CD4-positive, alpha-beta T cell treated with Interleukin-21 for 1 hour (primary cell): ENCODE measurements at places on chromosomes 1 and 21.
A peak's percentile ranks its signal among the peaks of the same experiment; 100 is the strongest.

GRCh38 chr1:36938819-36939218 lies 95.5 kb downstream of the GRIK3 start:
- no peak for DNase-seq

GRCh38 chr1:169680377-169681019 lies 30.9 kb downstream of the SELL start:
- peak; percentile 35 for DNase-seq

DNA sequence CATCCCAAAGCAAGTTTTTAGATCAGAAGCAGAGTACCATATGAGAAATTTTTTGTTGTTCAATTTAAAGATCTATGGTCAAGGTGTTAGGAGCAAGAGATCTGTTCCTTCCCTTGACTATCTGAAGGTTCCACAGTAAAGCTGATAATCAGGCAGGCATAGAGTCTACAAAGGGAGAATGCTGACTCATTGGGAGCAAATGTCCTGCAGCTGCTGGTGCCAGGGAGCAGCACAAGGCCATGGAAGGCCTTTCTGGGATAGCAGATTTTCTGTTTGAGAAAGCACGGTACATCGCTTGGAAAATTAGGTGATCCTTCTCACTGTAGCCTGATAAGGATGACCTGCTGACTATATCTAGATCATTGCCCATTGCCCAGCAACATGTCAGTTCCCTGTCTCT lies 210.1 kb upstream of the C1orf87 start:
- no peak for DNase-seq

DNA sequence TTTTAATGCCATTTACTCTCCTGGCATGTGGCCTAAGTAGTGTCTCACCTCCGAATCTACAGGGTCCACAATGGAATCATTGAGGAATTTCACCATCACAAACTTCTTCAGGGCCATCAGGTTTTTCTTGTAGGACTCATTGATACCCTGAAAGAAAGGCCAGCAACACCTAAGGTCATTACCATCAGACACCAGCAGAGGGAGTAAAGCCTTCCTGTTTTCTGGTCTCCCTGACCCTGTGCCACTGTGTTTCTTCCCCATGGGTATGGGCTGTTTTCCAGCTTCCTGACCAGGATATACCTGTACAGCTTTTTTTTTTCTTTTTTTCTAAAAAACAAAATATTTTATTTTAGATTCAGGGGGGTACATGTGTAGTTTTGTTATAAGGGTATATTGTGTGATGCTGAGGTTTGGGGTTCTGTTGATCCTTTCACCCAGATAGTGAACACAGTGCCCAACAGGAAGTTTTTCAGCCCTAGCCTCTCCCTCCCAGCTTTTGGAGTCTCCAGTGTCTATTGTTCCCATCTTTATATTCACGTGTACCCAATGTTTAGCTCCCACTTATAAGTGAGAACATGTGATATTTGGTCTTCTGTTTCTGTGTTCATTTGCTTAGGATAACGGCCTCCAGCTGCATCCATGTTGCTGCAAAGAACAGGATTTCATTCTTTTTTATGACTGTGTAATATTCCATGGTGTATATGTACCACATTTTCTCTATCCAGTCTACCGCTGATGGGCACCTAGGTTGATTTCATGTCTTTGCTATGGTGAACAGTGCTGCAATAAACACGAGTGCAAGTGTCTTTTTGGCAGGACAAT lies 18.3 kb downstream of the PPT1 start:
- peak; percentile 70 for DNase-seq

DNA sequence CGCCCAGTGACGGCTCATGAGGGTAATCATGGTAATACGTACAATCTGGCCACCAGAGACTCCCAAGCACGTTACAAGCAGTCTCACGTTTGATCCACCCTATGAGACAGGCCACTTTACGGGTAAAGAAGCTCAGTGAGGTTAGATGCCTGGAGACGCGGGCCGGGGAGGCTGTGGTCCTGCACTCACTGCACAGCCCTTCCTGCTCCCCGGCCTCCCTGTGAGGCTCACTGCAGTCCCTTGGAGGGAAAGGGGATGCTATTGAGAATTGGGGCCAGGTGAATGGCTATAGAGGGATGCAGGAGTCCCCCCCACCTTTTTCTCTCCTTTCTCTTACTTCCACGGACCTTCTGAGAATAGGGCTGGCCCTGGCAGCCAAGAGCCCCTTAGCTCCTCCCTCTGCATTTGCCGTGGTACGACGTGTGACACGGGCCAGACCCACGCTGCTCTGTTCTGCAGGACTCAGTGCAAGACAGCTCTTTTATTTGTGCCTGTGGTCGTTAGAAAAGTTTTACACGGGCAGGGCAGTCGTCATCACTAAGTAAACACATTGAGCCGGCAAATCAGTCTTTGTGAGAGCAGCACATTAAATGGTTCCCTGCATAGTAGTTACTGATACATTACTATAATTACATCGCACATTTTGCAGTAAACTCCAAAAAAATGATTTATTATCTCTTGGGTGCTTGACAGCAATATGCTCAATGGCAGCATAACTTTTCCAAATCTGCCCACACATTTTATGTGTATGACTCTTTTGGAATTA lies 18.8 kb downstream of the KIF26B start:
- no peak for DNase-seq
